D341Med (cell line): ENCODE measurements at places on chromosomes 7 and 10.

- no peak for DNase-seq
Measured at GRCh38 chr7:25884265-25884828, 267.7 kb upstream of the NFE2L3 start.

DNA sequence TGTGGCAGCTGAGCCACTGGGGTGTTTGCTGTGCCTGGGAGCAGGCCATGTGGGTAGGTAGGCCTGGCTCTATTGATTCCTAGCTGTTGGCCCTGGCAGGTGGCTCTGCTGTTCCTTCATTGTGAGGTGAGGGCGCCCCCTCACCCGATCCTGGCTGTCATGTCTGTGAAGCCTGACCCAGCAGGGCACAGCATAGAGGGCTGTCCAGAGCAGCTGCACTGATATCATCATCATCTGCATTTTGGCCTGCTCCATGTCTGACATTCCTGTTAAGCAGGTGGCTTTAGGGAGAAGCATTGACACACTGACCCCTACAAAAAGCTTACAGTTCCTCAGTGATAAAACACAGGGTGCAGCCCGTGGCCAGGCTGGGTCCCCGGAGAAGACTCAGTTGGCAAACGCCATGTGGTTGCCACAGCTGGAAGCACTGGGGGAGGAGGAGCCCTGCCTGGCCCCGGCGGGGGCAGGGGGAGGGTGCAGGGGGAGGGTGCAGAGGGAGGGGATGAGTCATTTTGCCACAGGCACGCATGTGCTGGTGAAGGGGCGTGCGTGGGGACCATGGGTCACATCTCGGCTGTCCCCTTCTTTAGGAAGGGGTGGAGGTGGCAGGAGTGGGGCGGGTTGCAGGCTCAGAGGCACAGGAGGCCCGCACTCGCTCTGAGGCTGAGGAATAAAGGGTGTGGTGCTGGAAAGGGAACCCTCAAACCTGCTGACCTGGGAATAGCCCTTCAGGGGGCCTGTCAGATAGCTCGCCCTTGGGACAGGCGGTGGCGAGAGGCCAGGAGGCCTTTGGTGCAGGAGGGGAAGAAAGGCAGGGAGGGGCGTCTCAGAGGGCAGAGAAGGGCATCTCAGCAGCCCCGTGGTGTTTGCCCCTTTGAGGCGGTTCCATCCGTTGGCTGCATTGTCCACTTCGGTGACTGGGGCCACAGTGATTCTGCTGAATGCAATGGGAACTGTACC is 31.6 kb downstream of the IKZF1 start:
- no peak for DNase-seq

GRCh38 chr10:69456880-69457693 is 5.8 kb downstream of the TSPAN15 start:
- no peak for DNase-seq

- DNase-seq: no peak
Measured at GRCh38 chr7:151864081-151864480, 12.8 kb downstream of the PRKAG2 start.

- DNase-seq: no peak
Measured at GRCh38 chr7:102925976-102926782, 13.4 kb downstream of the LRRC17 start.
